Glomerular endothelial cell (primary cell): ENCODE measurements at places on chromosomes 7 and 10. TPM values are rescaled to one million over a fixed set of nuclear protein-coding genes. Genes with fewer than 3 reads are reported as not detected.

DNA sequence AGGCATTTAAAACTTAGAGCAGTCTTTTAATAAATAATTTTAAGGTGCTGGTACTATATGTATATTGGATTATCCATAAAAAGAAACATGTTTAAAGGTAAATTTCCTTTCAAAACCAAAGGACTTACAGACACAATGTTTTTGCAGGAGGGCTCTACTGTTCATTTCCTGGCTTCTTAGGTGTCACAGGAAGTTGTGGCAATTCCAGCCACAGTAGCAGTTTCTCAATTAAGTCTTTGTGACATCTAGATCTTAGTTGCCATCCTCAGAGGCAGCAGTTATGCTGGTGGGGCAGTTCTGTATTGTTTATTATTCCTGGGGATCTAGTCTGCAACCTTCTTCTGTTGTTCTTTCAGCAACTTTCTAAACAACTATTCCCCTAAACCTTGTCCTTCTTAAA is 460.1 kb downstream of the MAGI2 start:
- no peak for DNase-seq

GRCh38 chr7:74057216-74057925 is 26.2 kb upstream of the LIMK1 start:
- no peak for DNase-seq

DNA sequence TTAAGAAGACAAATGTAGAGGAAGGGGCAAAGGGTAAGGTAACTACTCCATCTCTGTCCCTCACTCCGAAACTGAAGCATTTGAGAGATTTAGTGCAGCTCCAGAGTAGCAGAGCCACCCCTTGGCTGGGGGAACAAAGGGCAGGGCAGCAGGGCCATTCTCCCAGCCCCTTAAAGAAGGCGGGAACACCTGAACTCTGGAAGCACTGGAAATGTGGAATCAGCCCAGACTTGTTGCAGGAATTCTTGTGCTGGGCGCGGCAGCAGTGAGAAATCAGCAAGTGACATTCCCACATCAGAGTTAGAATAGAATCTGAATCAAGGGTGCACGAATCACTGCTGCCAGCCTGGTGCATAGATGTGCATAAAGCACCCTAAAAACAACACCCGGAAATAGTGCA is 34.4 kb upstream of the GRM8 start:
- DNase-seq = no peak

Gene C10orf62
- total RNA-seq = not detected in 2 replicates

Gene PNLIPRP1
- total RNA-seq = not detected in 2 replicates

Gene SAP25
- 0.29 and 1.8 TPM in 2 replicates for total RNA-seq

Gene C10orf71
- not detected in 2 replicates for total RNA-seq
